Activated T-cell treated with anti-CD3 and anti-CD28 coated beads for 4 hours (primary cell): ENCODE measurements at places on chromosomes 12 and 14.

GRCh38 chr12:68896881-68897540, 36.0 kb downstream of the CPM start:
- no peak for DNase-seq

GRCh38 chr12:85007836-85008235, 28.2 kb downstream of the TSPAN19 start:
- no peak for DNase-seq

DNA sequence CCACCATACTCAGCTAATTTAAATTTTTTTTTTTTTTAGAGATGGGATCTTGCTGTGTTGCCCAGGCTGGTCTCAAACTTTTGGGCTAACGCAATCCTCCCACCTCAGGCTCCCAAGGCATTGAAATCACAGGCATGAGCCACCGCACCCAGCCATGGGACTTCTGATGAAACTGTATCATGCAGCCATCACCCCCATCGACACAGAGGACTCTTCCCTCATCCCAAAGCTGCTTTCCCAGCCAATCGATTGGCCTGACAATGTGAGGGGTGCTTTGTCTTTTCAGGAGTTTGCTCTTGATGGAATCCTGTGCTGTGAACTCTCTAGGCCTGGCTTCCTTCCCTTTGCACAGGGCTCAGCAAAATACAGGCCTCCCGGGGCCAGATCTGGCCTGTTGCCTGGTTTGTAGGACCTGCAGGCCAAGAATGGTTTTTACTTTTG, 59.6 kb upstream of the NCOR2 start:
- no peak for DNase-seq

GRCh38 chr14:104724407-104724980, 465 bp downstream of the ADSS1 start:
- DNase-seq: peak; percentile 31

GRCh38 chr12:108360487-108360886, 21.4 kb upstream of the CMKLR1 start:
- DNase-seq: no peak

- DNase-seq: no peak
Measured at GRCh38 chr14:52395728-52396127, 81.6 kb downstream of the PTGER2 start.

DNA sequence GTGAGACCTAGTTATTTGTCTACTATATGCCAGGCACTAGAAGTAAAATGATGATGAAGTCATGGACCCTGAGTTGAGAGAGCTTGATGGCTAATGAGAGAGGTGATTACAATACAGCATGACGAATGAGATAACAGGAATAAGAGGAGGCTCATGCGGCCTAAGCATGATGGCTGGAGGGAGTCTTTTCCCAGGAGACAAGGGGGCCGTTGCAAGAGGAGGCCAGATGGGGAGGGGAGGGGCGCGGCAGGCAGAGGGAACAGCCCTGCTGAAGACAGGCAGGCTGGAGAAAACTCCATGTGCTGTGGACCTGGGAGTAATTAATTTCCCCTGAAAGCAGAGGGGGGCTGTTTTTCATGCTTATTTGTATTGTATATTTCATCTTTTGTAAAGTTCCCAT, 144.7 kb upstream of the RFLNA start:
- DNase-seq: no peak

DNA sequence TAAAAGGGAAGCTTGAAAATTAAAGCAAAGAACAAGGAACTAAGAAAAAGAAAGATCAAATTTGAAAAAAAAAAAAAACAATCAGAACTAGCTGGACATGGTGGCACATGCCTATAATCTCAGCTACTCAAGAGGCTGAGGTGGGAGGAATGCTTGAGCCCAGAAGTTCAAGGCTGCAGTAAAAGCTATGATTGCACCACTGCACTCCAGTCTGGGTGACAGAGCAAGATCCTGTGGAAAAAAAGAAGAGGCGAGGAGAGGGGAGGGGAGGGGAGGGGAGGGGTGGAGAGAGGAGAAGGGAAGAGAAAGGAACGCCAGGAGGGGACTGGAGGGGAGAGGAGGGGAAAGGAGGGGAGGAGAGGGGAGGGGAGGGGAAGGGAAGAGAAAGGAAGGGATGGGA, 43.0 kb downstream of the EEA1 start:
- no peak for DNase-seq

- no peak for DNase-seq
Measured at GRCh38 chr14:69797573-69798338, 715 bp upstream of the SLC10A1 start.

GRCh38 chr14:65850429-65851135, 438.1 kb downstream of the FUT8 start:
- peak; percentile 36 for DNase-seq

GRCh38 chr14:64632056-64632455, 72.2 kb upstream of the PLEKHG3 start:
- DNase-seq: no peak

- no peak for DNase-seq
Measured at GRCh38 chr14:91055016-91055415, 5.4 kb downstream of the RPS6KA5 start.

GRCh38 chr12:22458298-22458937, 85.9 kb downstream of the C2CD5 start:
- no peak for DNase-seq

DNA sequence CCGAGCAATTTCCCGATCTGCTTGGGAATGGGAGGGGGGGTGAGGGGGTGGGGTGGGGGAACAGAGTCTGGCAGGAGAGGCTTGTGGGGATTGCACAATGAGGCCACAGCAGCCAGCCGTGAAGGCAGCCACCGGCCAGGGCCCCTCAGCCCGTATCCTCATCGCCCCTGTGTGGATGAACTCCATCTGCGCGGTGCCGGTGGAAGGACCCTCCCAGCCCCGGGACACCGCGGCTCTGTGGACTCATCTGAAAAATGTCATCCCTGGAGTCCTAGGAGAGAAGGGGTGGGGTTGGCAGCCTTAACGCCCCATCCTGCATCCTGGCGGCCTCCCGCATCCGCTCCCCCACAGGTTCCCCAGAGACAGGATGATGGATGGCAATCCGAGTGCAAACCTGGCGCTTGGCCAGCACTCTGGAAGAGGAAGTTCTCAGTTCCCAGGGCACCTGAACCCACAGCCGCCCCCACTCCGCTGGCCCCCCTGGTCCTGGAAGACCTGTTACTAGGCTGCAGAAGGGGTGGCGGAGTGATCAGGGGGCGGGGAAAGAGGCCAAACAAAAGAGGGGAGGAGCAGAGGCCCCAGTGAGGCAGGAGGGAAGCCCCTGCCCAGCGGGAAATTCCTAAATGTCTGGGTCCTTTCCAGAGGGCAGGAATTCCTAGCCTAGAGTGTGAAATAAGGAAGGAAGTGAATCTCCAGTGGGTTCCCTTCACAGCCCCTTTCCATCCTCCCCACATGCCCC, 1.2 kb upstream of the TNFAIP2 start:
- no peak for DNase-seq

- peak; percentile 57 for DNase-seq
Measured at GRCh38 chr12:3299929-3300832, 190.8 kb upstream of the PRMT8 start.

- DNase-seq: no peak
Measured at GRCh38 chr12:63905544-63905943, 61.0 kb downstream of the SRGAP1 start.

GRCh38 chr12:42728770-42729534, 139.4 kb upstream of the PRICKLE1 start:
- DNase-seq: no peak

GRCh38 chr12:95424271-95424994, 49.5 kb upstream of the METAP2 start:
- DNase-seq: no peak

DNA sequence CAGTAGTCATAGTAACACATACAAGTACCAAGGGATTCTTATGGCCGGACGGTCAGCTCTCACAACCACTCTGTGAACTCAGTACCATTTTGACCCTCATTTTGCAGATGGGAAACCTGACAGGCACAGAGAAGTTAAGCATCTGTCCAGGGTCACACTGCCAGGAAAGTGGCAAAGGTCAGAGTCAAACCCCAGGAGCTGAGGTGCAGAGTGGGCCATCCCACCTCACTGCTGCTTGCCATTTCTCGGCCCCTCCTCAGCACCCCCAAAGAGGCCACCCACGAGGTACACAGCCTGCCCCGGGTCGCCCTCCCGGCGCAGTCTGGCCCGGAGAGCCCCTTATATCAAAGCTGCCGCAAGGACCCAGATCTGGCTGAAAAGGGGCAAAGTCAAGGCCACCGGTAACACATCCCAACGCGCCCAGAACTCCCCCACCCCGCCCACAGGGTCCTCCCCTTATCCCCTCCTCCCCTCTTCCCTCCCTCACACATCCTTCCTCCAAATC, 1.7 kb downstream of the NCOR2 start:
- DNase-seq: no peak

DNA sequence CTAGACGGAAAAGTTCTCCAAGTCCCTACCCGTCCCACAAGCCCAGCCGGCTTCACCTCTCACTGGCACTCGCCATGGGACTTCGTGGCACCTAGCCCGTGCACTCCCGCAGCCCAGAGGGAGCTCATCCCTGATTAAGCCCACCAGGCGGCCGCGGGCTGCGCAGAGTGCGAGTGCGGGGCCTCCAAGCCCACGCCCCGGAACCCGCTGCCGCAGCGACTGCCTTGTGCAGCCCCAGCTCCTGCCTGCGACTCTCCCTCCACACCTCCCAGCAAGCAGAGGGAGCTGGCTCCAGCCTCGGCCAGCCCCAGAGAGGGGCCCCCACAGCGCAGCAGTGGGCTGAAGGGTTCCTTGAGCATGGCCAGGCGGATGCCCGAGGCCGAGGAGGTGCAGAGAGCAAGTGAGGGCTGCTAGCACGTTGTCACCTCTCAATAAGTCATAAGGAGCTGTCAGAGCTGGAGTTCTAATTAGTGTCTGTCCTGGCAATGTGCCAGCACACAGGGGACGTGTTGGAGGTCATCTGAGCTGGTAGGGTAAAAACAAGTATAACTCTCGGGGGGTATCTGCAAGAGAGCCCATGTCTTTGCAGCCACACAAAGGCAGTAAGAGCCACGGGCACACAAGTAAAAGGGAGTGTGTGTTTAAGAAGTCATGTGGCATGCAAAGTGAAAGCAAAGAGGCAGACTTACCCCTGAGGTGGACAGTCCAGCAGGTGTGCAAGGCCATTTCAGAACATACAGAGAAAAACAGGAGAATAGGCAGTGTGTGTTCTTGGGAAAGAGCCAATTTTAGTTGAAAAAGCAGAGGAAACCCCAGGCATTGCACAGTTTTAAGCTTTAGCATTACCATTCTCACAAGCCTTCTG, 27.1 kb upstream of the TMTC2 start:
- DNase-seq: no peak

- DNase-seq: no peak
Measured at GRCh38 chr12:122080149-122081082, 1.9 kb downstream of the MLXIP start.

DNA sequence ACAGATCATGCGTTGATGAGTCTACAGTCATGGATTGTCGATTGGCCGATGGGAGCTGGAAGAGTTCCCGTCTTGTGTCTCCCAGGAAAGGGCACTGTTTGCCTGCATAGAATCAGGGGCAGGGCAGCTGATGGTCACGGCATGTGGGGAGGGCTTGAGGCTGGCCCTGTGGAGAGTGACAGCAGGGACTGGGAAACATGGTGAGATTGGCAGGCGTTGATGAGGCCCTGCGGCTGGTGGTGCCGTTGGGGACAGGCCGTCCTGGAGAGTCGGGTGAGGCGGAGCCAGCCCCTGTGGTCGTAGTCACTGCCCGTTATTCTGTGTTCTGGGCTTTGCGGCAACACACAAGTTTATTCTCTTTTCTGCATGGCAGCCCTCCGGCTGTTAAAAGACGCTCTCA, 52.9 kb downstream of the TECPR2 start:
- no peak for DNase-seq

GRCh38 chr14:105071326-105071725, 6.1 kb upstream of the GPR132 start:
- DNase-seq: no peak

DNA sequence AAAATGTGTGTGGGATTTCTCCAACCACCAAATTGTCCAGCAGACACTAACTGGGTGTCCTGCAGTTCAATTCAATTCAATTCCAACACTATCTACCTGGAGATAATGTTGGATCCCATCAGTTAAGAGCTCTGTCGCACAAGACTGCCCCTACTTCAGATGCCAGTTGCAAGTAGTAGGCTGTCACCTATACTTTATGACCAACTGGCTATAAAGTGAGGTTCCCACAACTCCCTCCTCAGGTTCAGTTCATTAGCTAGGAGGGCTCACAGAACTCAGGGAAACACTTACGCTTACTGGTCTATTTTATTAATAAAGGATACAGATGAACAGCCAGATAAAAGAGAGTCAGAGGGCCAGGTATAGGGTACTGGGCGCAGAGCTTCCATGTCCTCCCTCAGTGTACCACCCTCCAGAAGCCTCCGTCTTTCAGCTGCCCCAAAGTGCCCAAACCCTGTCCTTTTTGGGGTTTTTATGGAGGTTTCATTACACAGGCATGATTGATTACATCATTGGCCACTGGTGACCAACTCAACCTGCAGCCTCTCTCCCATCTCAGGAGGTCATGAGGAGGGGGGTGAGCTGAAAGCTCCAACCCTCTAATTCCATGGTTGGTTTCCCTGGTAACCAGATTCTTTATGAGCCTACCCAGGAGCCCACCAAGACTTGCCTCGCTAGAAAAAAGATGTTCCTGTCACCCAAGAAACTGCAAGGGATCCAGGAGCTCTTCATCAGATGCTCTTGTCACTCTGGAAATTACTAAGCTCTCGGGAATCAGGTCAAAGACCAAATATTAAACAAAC, 7.5 kb upstream of the SERPINA5 start:
- no peak for DNase-seq

DNA sequence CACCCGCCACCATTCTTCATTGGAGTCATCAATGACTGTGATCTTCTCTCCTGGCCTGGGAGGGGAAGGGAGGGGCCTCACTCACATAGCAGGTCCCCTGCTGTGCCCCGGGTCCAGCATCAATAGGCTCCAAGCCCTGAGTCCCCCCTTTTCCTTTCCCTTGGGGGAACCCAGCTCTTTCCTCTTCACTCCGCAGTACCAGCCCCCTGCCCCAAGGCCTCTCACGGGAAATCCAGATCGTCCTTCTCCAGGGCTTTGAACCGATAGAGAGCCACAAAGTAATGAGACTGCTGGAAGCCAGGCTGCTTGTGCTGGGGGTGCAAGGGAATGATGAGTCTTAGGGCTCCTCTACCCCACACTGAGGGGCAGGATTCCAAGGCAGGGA, 6.7 kb downstream of the STAC3 start:
- no peak for DNase-seq

DNA sequence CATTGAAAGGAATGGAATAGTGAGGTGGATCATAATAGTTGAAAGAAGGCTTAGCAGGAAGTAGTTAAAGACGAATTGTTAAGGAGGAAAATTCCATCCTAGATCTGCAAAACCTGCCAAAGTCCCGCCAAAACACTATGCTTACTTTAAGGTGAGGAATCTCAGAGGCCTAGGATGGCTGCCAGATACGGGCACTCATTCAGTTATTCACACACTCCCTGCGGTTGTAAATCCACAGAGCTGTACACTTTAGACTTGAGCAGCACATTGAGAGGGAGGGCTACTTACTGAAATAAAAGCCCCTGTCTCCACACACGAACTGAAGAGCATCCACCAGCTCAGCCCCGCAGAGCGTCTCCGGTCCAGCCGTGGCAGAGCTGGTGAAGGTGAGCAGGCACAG, 5.0 kb downstream of the IGF1 start:
- DNase-seq: no peak

GRCh38 chr14:102732924-102733323, 44.3 kb upstream of the TRAF3 start:
- no peak for DNase-seq

- no peak for DNase-seq
Measured at GRCh38 chr14:72621387-72622065, 272.4 kb downstream of the DPF3 start.
